Colonic mucosa (tissue), 4 donors: ENCODE measurements at places on chromosomes 11 and 22. TPM values are rescaled to one million over a fixed set of nuclear protein-coding genes. Genes with fewer than 3 reads are reported as not detected.

The ART5 gene
- total RNA-seq: not detected

The MS4A2 gene
- 2.2 TPM for total RNA-seq

The MUC2 gene
- 1,230 TPM for total RNA-seq

DNA sequence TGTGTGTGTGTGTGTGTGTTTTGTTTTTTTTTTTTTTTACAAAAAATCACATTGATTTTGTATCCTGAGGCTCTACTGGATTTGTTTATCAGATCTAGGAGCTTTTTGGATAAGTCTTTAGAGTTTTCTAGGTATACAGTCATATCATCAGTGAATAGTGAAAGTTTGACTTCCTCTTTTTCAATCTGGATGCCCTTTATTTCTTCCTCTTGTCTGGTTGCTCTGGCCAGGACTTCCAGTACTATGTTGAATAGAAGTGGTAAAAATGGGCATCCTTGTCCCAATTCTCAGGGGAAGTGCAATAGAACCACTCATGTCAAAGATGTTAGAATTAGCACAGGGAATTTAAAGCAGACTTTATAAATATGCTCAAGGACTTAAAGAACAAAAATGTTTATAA, 32.6 kb upstream of the PRDM11 start:
- no peak overlapping the region for H3K4me3 ChIP-seq
- no peak overlapping the region for H3K27ac ChIP-seq
- no peaks in the 10 kb centered on the region for H3K36me3 ChIP-seq

The TBX1 gene
- 1.9 TPM for total RNA-seq

The TLCD5 gene
- 0.62 TPM for total RNA-seq

DNA sequence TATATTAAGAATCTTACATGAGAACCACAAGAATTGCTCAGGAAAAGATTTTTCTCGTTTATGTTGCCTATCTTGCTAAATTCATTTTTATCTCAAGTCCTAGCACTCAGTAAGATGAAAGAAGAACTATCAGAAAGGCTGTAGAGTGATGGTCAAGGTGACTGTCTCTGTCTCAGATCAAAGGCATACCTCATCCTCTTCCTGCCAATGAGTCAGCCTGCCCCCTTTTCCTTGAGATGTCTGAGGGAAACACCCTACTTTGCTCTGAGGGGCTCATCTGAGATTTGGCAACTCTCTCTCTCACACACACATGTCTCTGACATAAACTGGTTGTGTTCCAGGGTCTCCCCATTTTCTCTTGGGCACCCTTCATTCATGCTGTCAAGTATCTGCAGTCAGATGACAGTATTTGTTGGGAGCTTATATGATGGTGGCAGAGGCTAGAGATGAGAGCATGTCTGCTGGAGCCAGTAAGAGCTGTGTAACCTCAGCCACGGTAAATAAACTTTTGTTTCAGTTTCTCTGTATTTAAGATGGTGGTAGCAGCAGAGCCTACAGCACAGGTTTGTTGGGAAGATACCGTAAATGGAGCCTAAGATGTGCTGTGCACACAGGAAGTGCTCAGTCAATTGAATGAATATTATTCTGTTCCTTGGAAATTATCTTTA, 1.6 kb downstream of the MMP27 start:
- H3K4me3 ChIP-seq: no peak overlapping the region
- H3K36me3 ChIP-seq: no peaks in the 10 kb centered on the region
- no peaks in the 10 kb centered on the region for H3K27me3 ChIP-seq
- H3K27ac ChIP-seq: no peak overlapping the region
- DNase-seq: no peak
- no peaks in the 10 kb centered on the region for H3K4me1 ChIP-seq

- H3K27me3 ChIP-seq: no peaks in the 10 kb centered on the region
- no peak overlapping the region for H3K4me3 ChIP-seq
- H3K36me3 ChIP-seq: no peaks in the 10 kb centered on the region
- H3K27ac ChIP-seq: no peak overlapping the region
- DNase-seq: no peak
These were observed 611.1 kb upstream of the LUZP2 start for GRCh38 chr11:23885801-23886200.

The LINC01488 gene
- total RNA-seq: not detected

DNA sequence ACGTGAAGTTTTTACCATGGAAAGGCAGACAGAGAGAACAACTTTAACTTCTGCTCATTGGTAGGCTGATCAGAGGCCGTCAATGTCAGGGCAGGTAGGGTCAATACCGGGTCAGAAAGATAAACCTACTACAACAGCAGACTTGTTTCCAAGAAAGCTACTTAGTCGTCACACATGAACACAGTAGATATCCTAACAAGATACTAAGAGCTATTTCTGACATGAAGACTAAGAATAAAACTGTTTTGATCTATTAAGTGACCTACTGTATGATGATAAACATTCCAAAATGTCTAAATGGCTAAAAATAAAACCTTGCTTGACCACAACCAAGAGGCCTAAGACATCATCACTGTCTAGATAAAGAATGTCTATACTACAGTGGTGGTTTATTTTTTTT, 231.3 kb downstream of the CADM1 start:
- no peaks in the 10 kb centered on the region for H3K36me3 ChIP-seq
- H3K27me3 ChIP-seq: no peaks in the 10 kb centered on the region
- DNase-seq: no peak
- H3K4me1 ChIP-seq: no peaks in the 10 kb centered on the region
- no peak overlapping the region for H3K4me3 ChIP-seq

The HSD17B12 gene
- 159 TPM for total RNA-seq

- no peak overlapping the region for H3K27ac ChIP-seq
- peak; percentile 34 for DNase-seq
- no peak overlapping the region for H3K4me3 ChIP-seq
- no peaks in the 10 kb centered on the region for H3K4me1 ChIP-seq
- H3K27me3 ChIP-seq: peaks cover 5% of the 10 kb centered on the region
- H3K36me3 ChIP-seq: no peaks in the 10 kb centered on the region
These were observed 5.7 kb upstream of the SULT4A1 start for GRCh38 chr22:43867839-43868635.

- no peak for DNase-seq
- no peaks in the 10 kb centered on the region for H3K36me3 ChIP-seq
- no peak overlapping the region for H3K27ac ChIP-seq
- no peak overlapping the region for H3K4me3 ChIP-seq
These were observed 9.3 kb downstream of the TOLLIP start for GRCh38 chr11:1300121-1300520.

DNA sequence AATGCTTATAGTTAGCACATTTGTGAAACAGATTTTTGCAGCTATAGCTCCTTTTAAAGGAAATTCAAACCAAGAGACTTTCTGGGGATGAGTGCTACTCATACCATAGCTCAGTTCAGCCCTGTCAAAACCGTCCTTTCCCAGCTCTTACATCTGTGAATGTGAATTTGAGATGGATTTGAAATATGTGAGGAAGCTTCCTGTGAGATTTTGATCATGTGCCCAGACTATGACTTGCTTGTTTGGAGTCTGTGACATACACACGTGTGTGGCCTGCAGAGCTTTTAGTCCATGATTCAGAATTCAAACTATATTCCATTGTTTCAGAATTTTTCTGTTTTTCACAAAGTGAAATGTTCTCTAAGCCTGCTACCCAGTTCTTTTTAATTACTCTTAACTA, 4.4 kb upstream of the MMP1 start:
- H3K4me1 ChIP-seq: no peaks in the 10 kb centered on the region
- H3K36me3 ChIP-seq: no peaks in the 10 kb centered on the region
- H3K27me3 ChIP-seq: no peaks in the 10 kb centered on the region
- DNase-seq: no peak

DNA sequence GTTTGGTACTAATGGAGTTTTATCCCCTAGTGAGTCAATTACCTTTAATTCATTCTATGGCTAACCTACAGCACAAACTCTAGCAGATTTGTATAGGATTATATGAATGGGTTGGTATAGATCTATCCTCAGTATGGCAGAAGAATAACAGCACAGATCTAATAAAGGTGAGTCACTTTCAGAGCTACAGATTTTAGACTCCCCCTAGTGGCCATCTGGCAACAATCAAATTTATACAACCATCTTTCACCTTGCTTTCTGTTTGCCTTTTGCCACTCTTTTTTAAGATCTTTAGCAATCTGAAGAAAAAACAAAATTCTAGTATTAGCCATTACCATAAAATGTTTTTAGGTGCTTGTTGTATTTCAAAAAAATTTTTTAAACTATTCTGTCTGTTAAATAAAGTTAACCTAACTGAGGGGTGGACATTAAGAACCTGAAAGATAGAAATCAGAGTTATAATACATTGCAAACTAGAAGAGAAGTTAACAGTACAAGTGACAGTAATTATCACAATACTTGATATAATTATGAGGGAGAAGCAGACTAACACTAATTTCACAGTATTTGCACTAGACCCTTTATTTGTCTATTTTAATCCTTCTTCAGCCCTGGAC, 25.8 kb downstream of the DDIAS start:
- H3K4me3 ChIP-seq: no peak overlapping the region
- no peaks in the 10 kb centered on the region for H3K4me1 ChIP-seq
- H3K27ac ChIP-seq: no peak overlapping the region
- no peaks in the 10 kb centered on the region for H3K36me3 ChIP-seq
- no peaks in the 10 kb centered on the region for H3K27me3 ChIP-seq

The ABCG4 gene
- 0.22 TPM for total RNA-seq

The FKBP2 gene
- total RNA-seq: 71.7 TPM
